ENCODE measurements at places on chromosomes 5 and 9.

DNA sequence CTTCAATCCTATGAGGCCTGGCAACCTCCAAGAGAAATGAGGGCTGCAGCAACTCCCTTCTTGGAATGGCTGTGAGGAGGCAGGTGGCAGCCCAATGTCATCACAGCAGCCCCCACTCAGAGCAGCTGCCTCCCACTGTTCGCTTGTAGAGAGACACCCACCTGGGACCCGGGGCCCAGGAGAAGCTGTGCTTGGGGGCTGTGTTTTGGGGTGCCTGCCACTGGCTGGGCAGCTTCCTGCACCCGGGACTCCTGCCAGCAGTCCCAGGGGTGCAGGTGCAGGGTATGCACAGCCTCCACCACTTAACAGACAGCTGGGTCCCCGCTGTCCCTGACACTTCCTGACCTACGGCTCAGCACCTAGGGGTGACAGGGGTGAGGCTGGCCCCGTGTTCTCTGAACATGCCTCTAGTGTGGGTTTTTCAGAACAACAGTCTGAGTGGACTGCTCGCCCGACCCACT, 26.2 kb downstream of the NIPAL4 start:
- H3K4me1 ChIP-seq, result no peaks in the 10 kb centered on the region
- no peaks in the 10 kb centered on the region for H3K36me3 ChIP-seq
- no peak for DNase-seq

- no peaks in the 10 kb centered on the region for H3K27me3 ChIP-seq
- no peaks in the 10 kb centered on the region for H3K36me3 ChIP-seq
- no peak overlapping the region for H3K27ac ChIP-seq
- H3K4me1 ChIP-seq, result no peaks in the 10 kb centered on the region
These were observed 258.7 kb upstream of the ARRDC3 start for GRCh38 chr5:91641730-91642350.

DNA sequence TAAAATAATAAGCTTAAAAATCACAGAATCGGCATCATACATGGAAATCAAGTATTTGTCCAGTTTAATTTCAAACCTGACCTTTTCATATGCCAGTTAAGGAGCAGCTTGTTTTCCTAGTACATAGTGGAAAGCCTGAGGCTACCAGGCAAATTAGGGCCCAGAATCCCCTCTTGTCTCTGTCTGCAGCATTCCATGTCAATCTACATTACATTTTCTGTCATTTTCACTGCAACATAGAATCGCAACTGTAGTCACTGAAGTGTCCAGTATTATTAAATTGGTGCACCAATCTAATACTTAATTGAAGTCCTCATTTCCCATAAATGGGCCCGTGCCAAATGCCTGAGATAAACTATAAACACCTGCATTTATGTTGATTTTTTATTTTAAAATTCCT, 1352.2 kb upstream of the ACO1 start:
- DNase-seq, result no peak
- H3K4me3 ChIP-seq, result no peak overlapping the region
- no peaks in the 10 kb centered on the region for H3K4me1 ChIP-seq
- no peaks in the 10 kb centered on the region for H3K36me3 ChIP-seq

- no peaks in the 10 kb centered on the region for H3K4me1 ChIP-seq
- DNase-seq, result no peak
- no peak overlapping the region for H3K4me3 ChIP-seq
- H3K27me3 ChIP-seq, result peaks cover 5% of the 10 kb centered on the region
- no peaks in the 10 kb centered on the region for H3K36me3 ChIP-seq
These were observed 2.4 kb downstream of the SOWAHA start for GRCh38 chr5:132815454-132815853.

- no peaks in the 10 kb centered on the region for H3K36me3 ChIP-seq
- no peak overlapping the region for H3K4me3 ChIP-seq
- no peaks in the 10 kb centered on the region for H3K4me1 ChIP-seq
- DNase-seq, result peak; percentile 47
These were observed 2.9 kb upstream of the PTGER4 start for GRCh38 chr5:40676613-40677343.

GRCh38 chr5:91225848-91226686, 157.1 kb downstream of the ARRDC3 start:
- no peak overlapping the region for H3K4me3 ChIP-seq
- H3K27me3 ChIP-seq, result no peaks in the 10 kb centered on the region
- no peak overlapping the region for H3K27ac ChIP-seq
- DNase-seq, result peak; percentile 58
- H3K36me3 ChIP-seq, result no peaks in the 10 kb centered on the region

GRCh38 chr9:8558176-8558575, 758.6 kb upstream of the DMAC1 start:
- H3K27me3 ChIP-seq, result no peaks in the 10 kb centered on the region
- no peak overlapping the region for H3K4me3 ChIP-seq
- no peaks in the 10 kb centered on the region for H3K36me3 ChIP-seq
- no peak for DNase-seq
- no peak overlapping the region for H3K27ac ChIP-seq
- no peaks in the 10 kb centered on the region for H3K4me1 ChIP-seq

- no peak for DNase-seq
- H3K36me3 ChIP-seq, result no peaks in the 10 kb centered on the region
- H3K27ac ChIP-seq, result no peak overlapping the region
- H3K4me1 ChIP-seq, result no peaks in the 10 kb centered on the region
These were observed 4.2 kb downstream of the NMUR2 start for GRCh38 chr5:152400846-152401245.

- H3K27me3 ChIP-seq, result no peaks in the 10 kb centered on the region
- H3K36me3 ChIP-seq, result peaks cover 6% of the 10 kb centered on the region
- H3K27ac ChIP-seq, result no peak overlapping the region
- no peak overlapping the region for H3K4me3 ChIP-seq
These were observed 144.4 kb downstream of the ZNF462 start for GRCh38 chr9:107007402-107007801.

- no peak overlapping the region for H3K4me3 ChIP-seq
- no peaks in the 10 kb centered on the region for H3K4me1 ChIP-seq
- DNase-seq, result no peak
- no peaks in the 10 kb centered on the region for H3K36me3 ChIP-seq
These were observed 317.5 kb downstream of the SPOCK1 start for GRCh38 chr5:137181667-137182066.

- DNase-seq, result peak; percentile 72
- no peaks in the 10 kb centered on the region for H3K36me3 ChIP-seq
- peaks cover 10% of the 10 kb centered on the region for H3K27me3 ChIP-seq
These were observed at the start of gene GABRB2 for GRCh38 chr5:161546470-161547301. GABRB2 (minus strand) TSS chr5:161546725; CDS start chr5:161546643, 82 bp downstream.

DNA sequence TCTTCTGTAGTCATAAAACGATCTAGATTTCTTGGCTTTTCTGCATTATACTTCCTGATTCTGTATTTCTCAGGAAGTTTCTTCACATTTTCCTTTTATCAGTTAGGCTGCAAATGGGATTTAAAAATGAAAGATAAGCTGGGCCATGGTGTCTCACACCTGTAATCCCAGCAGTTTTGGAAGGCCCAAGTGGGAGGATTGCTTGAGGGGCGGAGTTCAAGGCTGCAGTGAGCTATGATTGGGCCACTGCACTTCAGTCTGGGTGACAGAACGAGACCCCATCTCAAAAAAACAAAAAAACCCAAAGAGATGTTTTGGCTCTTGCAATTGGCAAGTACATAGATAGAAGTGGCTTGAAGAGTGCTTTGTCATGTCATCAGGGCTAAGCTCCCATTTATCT, 26.2 kb upstream of the APC start:
- no peak overlapping the region for H3K27ac ChIP-seq
- no peaks in the 10 kb centered on the region for H3K36me3 ChIP-seq
- H3K4me1 ChIP-seq, result peaks cover 11% of the 10 kb centered on the region
- no peaks in the 10 kb centered on the region for H3K27me3 ChIP-seq

GRCh38 chr5:40481241-40481640, 198.5 kb upstream of the PTGER4 start:
- H3K4me3 ChIP-seq, result no peak overlapping the region
- H3K36me3 ChIP-seq, result no peaks in the 10 kb centered on the region
- H3K4me1 ChIP-seq, result no peaks in the 10 kb centered on the region

DNA sequence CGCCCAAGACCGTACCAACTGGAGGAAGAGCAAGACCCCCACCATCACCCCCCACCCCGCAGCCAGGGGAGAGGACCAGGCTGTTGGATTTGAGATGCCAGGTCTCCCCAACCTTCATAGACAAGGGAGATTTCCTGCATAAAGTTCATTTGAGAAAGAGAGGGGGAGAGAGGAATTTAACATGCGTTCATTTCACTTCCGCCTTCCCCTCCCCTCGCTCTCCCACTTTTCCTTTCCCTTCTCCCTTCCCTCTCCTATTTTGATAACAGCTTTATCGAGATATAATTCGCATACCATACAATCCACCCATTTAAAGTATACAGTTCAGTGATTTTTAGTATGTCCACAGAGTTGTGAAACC, 4.2 kb upstream of the NKX2-5 start:
- no peaks in the 10 kb centered on the region for H3K4me1 ChIP-seq
- DNase-seq, result no peak
- no peaks in the 10 kb centered on the region for H3K36me3 ChIP-seq
- peaks cover 97% of the 10 kb centered on the region for H3K27me3 ChIP-seq
- no peak overlapping the region for H3K4me3 ChIP-seq

All from colonic mucosa (tissue), 4 donors.